ENCODE measurements at places on chromosomes 3 and 15. TPM values are rescaled to one million over a fixed set of nuclear protein-coding genes. Genes with fewer than 3 reads are reported as not detected.

POLR2M gene
- polyA plus RNA-seq, result 65.0 TPM

HGD gene
- 48.8 TPM for polyA plus RNA-seq

TBL1XR1 gene
- polyA plus RNA-seq, result 41.4 TPM

FRMD5 gene
- 3.3 TPM for polyA plus RNA-seq

CPNE9 gene
- polyA plus RNA-seq, result 0.05 TPM

KY gene
- polyA plus RNA-seq, result not detected

C3orf20 gene
- polyA plus RNA-seq, result 0.03 TPM

CPLX3 gene
- not detected for polyA plus RNA-seq

MORC1 gene
- polyA plus RNA-seq, result not detected

AGBL1 gene
- polyA plus RNA-seq, result not detected

SEC22A gene
- 28.5 TPM for polyA plus RNA-seq

CYP11A1 gene
- polyA plus RNA-seq, result not detected

MAPKBP1 gene
- 6.1 TPM for polyA plus RNA-seq

PLAAT1 gene
- not detected for polyA plus RNA-seq

GHSR gene
- polyA plus RNA-seq, result not detected

CHRM5 gene
- polyA plus RNA-seq, result not detected

SLC28A1 gene
- 0.06 TPM for polyA plus RNA-seq

ARPP21 gene
- not detected for polyA plus RNA-seq

OSTN gene
- polyA plus RNA-seq, result not detected

SQOR gene
- 33.8 TPM for polyA plus RNA-seq

ATP13A4 gene
- polyA plus RNA-seq, result 0.05 TPM

RASGRF1 gene
- polyA plus RNA-seq, result 0.26 TPM

KLHL40 gene
- not detected for polyA plus RNA-seq

TTC23 gene
- polyA plus RNA-seq, result 17.4 TPM

SNX22 gene
- polyA plus RNA-seq, result 0.91 TPM

SNRPA1 gene
- 140 TPM for polyA plus RNA-seq

MRAS gene
- polyA plus RNA-seq, result 15.0 TPM

CLDN18 gene
- not detected for polyA plus RNA-seq

STX19 gene
- polyA plus RNA-seq, result not detected

PLCB2 gene
- polyA plus RNA-seq, result 0.38 TPM

PRICKLE2 gene
- 4.9 TPM for polyA plus RNA-seq

CLDN1 gene
- 33.7 TPM for polyA plus RNA-seq

KNG1 gene
- 0.04 TPM for polyA plus RNA-seq

PCNP gene
- polyA plus RNA-seq, result 119 TPM

Data from A549 (cell line).